ENCODE measurements at places on chromosomes 4 and X. TPM values are rescaled to one million over a fixed set of nuclear protein-coding genes. Genes with fewer than 3 reads are reported as not detected.

The CXorf65 gene
- 29.9 TPM for total RNA-seq

- no peak for DNase-seq
These were observed 105.6 kb upstream of the PGRMC2 start for GRCh38 chr4:128393101-128393704.

GRCh38 chr4:139528377-139529005 lies 27.5 kb downstream of the SETD7 start:
- DNase-seq, result no peak

- DNase-seq, result no peak
These were observed 195.0 kb upstream of the ANK2 start for GRCh38 chr4:112854420-112854819.

DNA sequence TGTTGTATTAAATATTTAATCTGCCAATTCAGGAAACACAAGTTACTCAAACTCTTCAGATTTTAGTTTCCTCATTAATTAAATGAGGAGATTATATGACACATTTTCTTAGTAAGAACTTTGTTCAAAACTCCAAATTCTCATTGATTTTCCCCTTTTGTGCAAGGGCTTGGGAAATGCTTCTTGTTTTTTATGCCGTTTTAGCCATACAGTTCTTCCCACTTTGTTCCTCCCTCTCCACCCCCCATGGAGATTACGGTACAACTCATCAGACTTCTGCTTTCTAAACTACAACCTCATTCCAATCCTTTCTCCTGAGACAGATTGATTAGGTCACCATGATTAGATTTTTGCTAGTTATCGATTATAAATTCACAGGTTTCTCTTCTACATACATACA lies 10.9 kb upstream of the BBS7 start:
- no peak for DNase-seq

The TIGD2 gene
- total RNA-seq, result 4.7 TPM

The NPY2R gene
- not detected for total RNA-seq

The CCNA2 gene
- total RNA-seq, result 104 TPM

DNA sequence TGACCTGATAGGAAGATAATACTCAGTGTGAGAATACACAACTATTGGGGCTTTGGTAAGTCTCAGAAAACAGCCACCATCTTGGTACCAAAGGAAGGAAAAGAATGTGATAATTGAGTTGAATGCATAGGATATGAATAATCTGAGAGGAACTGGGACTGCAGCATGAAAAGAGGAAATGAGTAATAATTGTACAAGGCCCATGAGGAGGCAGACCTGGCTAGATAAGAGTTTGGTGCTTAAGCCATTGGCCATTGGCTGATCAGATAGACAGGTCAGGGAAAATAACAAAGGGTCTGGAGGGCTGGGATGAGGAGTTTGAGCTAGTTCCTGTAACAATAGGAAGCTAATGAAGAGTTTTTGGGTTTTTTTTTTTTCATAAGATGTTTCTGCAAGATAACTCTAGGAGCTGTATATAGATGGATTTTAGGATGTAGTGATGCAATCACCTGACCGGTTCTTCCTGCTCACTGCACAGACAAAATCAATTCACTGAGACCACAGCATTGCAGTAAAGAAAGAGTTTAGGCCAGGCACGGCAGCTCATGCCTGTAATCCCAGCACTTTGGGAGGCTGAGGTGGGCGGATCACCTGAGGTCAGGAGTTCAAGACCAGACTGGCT lies 5.3 kb upstream of the TRMT2B start:
- DNase-seq, result no peak

DNA sequence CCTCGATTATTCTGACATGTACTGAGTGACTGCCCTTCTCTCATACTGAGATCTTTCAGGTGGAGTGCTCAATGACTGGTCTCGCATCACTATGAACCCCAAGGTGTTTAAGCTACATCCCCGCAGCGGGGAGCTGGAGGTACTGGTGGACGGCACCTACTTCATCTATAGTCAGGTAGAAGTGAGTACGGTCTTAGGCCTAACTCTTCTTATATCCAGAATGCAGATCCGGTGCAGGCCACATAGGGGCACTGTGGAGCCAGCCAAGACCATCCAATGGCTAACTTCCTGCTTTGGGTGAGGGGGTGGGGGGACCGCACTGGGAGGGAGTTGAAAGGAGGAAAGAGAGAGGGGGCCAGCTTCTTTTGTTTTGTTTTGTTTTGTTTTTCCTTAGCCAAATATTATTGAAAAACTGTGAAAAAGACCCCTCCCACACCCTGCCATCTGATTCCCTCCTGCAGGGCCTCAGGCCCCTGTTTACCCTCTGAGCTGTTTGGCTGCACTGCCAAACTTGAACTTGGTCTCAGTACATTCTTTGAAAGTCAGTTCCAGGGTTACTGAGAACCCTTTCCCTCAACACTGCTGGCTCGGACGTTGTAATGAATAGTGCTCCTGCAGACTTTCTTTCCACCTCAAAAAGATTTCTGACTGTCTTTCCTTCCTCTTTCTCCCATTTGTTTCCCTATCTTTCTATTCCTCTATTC lies 16.2 kb downstream of the AWAT2 start:
- peak; percentile 39 for DNase-seq

DNA sequence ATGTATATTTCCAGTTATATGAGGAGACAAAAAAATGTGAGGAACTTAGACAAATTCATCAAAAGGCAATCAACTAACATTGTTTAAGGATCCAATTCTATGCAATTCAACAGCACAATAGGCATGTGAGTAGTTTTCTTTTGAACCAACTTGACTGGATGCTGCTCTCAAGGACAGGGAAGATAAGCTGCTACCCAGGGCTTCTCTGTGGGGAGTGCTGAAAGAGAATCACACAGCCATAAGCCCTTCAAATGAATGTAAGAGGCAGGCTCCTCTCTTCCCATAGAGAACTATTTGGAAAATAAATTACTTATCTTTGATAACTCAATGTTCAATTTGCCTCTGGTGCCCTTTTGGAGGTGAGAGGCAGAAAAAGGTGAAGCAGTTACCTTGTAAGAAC lies 1413.6 kb downstream of the PCDH7 start:
- no peak for DNase-seq

- DNase-seq, result no peak
These were observed 237.3 kb downstream of the AR start for GRCh38 chrX:67781132-67781531.

DNA sequence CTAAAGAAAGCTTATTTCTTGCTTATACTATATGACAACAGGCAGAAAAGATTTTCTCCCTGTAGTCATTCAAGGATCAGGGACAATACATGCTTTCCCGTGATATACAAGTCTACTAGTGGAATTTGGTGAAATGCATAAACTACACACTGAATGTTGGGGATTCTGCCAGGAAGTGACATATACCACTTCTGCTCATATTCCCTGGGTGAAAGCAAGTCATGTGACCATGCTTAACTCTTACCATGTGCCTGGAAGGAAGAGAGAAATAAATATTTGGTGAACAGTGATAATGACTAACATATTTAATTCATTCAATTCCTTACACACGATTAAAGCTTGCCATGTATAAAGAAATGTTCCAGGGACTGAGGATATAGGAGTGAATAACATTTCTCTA lies 534.6 kb downstream of the PPARGC1A start:
- DNase-seq, result no peak
